Uterus (tissue), 4 donors: ENCODE measurements at places on chromosomes 16 and 17. TPM values are rescaled to one million over a fixed set of nuclear protein-coding genes. Genes with fewer than 3 reads are reported as not detected.

Gene KCTD11
- total RNA-seq, result 7.4 TPM

Gene OR1F1
- total RNA-seq, result not detected

- H3K36me3 ChIP-seq, result no peaks in the 10 kb centered on the region
- no peak overlapping the region for H3K4me3 ChIP-seq
- no peaks in the 10 kb centered on the region for H3K4me1 ChIP-seq
- H3K27ac ChIP-seq, result no peak overlapping the region
Measured at GRCh38 chr17:43766413-43767052, 7.9 kb upstream of the SOST start.

- H3K27ac ChIP-seq, result no peak overlapping the region
- H3K27me3 ChIP-seq, result no peaks in the 10 kb centered on the region
- no peaks in the 10 kb centered on the region for H3K4me1 ChIP-seq
- H3K4me3 ChIP-seq, result no peak overlapping the region
Measured at GRCh38 chr17:37813751-37814150, 68.9 kb upstream of the HNF1B start.

- no peak overlapping the region for H3K4me3 ChIP-seq
- no peaks in the 10 kb centered on the region for H3K36me3 ChIP-seq
- H3K27me3 ChIP-seq, result no peaks in the 10 kb centered on the region
Measured at GRCh38 chr16:8756755-8757154, 40.7 kb downstream of the TMEM186 start.

DNA sequence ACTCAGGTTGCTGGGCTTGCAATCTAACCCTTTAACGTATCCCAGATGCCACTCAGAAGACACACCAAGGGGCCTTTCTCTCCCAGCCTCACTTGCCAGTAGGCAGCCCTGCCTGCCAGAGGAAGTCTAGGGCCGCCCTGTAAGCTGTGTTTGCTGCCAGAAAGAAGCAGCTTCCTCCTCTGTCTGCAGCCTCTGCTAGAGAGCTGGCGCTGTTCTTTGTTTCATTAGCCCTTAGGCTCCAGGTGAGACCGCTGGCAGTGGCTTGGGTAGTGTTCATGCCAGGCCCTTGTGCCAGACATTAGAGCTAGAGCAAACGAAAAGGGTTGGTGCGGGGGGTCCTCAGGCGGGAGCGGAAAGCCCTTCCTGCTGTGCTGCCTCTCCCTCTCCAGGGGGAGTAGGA, 8.9 kb downstream of the CTRL start:
- H3K27ac ChIP-seq, result no peak overlapping the region
- no peaks in the 10 kb centered on the region for H3K27me3 ChIP-seq
- H3K36me3 ChIP-seq, result no peaks in the 10 kb centered on the region

DNA sequence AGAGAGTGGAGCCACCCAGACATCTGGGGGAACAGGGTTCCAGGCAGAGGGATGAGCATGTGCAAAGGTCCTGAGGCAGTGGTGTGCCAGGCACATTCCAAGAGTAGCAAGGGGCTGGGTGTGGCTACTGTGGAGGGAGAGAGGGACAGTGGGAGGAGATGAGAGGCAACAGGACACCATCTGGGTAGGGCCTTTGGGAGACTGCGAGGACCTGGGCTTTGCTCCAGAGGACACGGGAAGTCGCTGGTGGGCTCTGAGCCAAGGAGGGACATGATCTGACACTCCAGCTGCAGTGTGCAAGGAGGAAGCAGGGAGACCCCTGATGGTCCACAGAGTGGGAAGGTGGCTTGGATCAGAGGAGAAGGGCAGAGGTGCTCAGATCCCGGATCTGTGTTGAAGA, 56.7 kb upstream of the MED9 start:
- H3K27ac ChIP-seq, result no peak overlapping the region
- DNase-seq, result no peak
- no peaks in the 10 kb centered on the region for H3K27me3 ChIP-seq
- no peak overlapping the region for H3K4me3 ChIP-seq
- no peaks in the 10 kb centered on the region for H3K36me3 ChIP-seq
- no peaks in the 10 kb centered on the region for H3K4me1 ChIP-seq

GRCh38 chr16:77470851-77471250, 36.0 kb upstream of the ADAMTS18 start:
- H3K4me1 ChIP-seq, result peaks cover 9% of the 10 kb centered on the region
- DNase-seq, result peak; percentile 30
- H3K4me3 ChIP-seq, result no peak overlapping the region
- no peaks in the 10 kb centered on the region for H3K27me3 ChIP-seq
- H3K27ac ChIP-seq, result peak overlapping the region; percentile 2
- no peaks in the 10 kb centered on the region for H3K36me3 ChIP-seq

DNA sequence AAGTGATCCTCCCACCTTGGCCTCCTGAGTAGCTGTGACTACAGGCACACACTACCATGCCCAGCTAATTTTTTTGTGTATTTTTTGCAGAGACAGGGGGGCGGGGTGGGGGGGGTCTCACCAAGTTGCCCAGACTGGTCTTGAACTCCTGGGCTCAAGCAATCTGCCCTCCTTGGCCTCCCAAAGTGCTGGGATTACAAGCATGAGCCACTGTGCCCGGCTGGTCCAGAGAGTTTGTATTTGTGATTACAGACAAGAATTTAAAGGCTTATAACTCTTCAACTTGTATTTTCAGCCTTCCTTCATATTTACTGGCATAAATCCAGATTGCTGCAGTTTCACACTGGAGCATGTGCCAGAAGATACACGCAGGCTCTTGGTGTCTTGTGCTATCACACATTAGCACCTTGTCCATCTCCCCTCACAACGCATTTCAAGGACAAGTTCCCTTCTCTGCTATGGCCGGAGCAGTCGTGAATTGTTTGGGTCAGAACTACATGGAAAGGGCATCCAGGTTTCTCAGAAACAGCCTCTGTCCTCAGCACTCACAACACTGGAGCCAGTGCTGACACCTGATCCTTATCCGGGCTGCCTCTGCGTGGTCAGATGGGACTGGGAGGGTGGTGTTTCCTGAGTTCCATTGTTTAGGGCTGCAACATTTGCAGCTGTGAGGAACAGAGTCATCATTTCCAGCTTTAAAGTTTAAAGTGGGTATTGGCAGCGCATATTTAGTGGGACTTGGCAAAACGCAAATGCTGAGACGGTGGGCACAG, 28.1 kb downstream of the WSCD1 start:
- H3K27me3 ChIP-seq, result no peaks in the 10 kb centered on the region
- H3K27ac ChIP-seq, result peak overlapping the region; percentile 29
- DNase-seq, result no peak

DNA sequence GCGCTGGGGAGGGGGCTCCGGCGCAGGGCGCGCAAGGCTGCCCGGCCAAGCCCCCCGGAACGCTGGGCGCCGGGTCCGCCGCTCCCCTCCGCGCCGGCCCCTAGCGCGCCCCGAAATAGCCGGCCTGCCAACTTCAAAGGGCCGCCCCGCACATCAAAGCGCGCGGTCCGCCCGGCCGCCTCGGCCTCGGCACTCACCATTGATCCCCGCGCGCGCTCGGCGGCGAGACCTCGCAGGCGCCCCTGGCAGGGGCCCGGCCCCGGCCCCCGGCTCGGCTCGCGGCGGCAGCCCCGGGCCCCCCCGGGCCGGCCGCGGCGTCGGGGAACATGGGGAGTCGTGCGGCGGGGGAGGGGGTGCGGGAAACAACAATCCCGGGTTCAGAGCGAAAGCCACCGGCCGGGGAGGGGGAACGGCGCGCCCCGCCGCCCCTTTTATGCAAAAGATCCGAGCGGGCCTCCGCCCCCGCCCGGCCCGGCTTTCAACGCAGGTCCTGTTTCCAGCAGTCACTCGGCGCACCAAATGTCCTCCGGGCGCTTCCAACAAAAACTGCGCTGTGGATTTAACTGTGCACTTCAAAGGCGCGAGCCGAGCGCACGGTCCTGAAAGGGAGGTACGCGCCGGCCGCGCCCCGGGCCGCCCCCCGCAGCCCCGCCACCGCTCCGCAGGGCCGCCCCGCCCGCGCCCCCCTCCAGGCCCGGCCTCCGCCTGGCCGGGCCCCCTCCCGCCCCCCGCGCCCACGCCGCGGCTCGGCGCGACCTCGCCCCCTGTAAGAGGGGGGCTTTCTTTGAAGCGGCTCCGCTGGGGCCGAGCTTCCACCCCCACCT, 608 bp downstream of the AXIN2 start:
- no peaks in the 10 kb centered on the region for H3K27me3 ChIP-seq
- no peak overlapping the region for H3K27ac ChIP-seq
- H3K36me3 ChIP-seq, result no peaks in the 10 kb centered on the region
- peak; percentile 91 for DNase-seq
- no peaks in the 10 kb centered on the region for H3K4me1 ChIP-seq

DNA sequence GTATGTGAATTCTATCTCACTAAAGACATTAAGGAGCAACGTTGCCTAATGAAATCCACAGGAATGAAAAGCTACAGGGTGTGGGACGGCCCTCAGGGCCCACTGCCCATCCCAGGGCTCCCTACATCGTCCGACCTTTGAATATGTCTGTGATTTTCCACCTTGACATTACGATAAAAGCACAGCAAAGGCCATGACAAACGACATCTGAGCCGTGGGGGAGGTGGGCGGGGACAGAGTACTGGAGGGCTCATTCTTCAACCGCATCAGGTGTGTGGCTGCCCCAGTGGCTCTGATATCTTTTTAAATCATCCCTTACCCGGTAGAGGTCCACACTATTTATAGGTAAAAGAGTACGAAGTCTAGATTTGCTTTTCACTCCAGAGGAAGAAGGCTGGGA, 35.1 kb downstream of the LMF1 start:
- H3K4me1 ChIP-seq, result no peaks in the 10 kb centered on the region
- no peaks in the 10 kb centered on the region for H3K27me3 ChIP-seq
- H3K36me3 ChIP-seq, result no peaks in the 10 kb centered on the region
- no peak overlapping the region for H3K27ac ChIP-seq
- no peak for DNase-seq

DNA sequence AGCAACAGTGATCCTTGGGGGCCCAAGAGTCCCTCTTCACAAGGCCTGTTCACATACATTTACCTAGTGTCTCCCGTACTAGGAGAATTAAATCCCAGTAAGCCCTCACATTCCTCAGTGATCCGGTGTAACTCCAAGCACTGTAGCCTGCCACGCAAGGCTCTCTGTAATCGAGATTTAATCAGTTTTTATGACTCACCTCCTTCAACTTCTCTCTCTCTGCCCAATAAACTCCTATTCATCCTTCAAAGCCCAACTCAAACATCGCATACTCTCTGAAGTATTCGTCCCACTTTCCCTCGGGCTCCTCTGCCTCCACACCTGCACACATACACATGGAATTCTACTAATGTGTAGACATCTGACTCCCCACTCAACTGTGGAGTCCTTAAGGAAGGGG, 141.8 kb downstream of the CMIP start:
- H3K36me3 ChIP-seq, result no peaks in the 10 kb centered on the region
- no peak overlapping the region for H3K4me3 ChIP-seq
- H3K27me3 ChIP-seq, result no peaks in the 10 kb centered on the region

- no peaks in the 10 kb centered on the region for H3K4me1 ChIP-seq
- no peaks in the 10 kb centered on the region for H3K27me3 ChIP-seq
- H3K4me3 ChIP-seq, result no peak overlapping the region
- no peak for DNase-seq
- no peak overlapping the region for H3K27ac ChIP-seq
Measured at GRCh38 chr16:67928147-67928546, 3.5 kb downstream of the CTRL start.

DNA sequence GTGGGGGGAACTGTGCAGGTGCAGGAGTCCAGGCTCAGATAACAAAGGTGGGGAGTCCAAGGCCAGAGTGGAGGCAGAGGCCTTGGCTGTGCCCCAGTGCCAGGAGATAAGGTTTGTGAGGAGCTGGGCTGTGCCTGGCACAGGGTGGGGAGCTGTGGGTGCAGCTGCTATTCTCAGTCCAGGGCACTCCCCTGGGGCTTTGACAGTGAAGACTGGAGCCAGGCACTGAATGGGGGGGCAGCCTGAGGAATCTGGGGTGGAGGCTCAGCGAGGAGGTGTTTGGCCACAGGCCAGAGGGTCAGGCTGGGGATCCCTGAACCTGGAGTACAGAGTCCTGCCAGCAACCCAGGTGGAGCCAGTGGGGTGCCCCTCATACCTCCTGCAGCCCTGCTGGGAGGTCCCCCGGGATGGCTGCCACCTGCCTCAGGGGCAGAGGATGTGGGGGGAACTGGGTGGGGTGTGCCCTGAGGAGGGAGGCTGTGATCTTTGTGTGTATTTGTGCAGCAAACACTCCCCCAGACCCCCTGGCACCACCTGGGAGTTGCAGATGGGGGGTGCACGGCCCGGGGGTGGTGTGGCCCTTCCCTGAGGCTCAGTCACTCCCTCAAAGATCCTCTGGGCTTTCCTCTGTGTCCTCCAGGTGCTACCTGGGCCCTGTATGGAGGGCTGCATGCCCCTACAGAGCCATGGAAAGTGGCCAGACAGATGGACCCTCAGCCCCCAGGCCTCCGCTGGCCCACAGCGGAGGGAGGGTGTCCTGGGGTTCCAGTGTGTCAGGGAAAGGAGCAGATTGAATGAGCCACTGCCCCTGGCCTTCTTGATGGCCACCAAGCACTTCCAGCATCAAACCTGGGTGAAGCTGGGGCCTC, 44.5 kb upstream of the SMPD3 start:
- no peaks in the 10 kb centered on the region for H3K4me1 ChIP-seq
- no peak overlapping the region for H3K4me3 ChIP-seq
- H3K27ac ChIP-seq, result no peak overlapping the region

GRCh38 chr17:66354981-66355380, 52.6 kb downstream of the PRKCA start:
- no peak overlapping the region for H3K4me3 ChIP-seq
- no peaks in the 10 kb centered on the region for H3K36me3 ChIP-seq

- H3K36me3 ChIP-seq, result no peaks in the 10 kb centered on the region
- no peaks in the 10 kb centered on the region for H3K4me1 ChIP-seq
- DNase-seq, result peak; percentile 70
- no peak overlapping the region for H3K4me3 ChIP-seq
- H3K27ac ChIP-seq, result no peak overlapping the region
Measured at GRCh38 chr16:12095275-12096156, 119.0 kb downstream of the SNX29 start.
